Retina (tissue), 1 donor: ENCODE measurements at places on chromosomes 7 and 10.

DNA sequence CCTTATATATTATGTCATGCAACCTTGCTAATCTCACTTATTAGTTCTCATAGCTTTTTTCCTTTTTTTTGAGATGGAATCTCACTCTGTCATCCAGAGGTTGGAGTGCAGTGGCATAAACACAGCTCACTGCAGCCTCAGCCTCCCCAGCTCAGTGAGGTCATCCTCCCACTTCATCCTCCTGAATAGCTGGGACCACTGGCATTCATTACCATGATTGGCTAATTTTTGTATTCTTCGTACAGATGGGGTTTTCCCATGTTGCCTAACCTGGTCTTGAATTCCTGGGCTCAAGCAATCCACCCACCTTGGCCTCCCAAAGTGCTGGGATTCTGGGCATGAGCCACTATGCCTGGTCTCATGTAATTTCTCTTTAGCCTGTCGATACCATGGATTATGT is 89.1 kb upstream of the TRIM24 start:
- DNase-seq, result no peak

- no peak for DNase-seq
Measured at GRCh38 chr7:8491106-8491505, 57.7 kb downstream of the NXPH1 start.

DNA sequence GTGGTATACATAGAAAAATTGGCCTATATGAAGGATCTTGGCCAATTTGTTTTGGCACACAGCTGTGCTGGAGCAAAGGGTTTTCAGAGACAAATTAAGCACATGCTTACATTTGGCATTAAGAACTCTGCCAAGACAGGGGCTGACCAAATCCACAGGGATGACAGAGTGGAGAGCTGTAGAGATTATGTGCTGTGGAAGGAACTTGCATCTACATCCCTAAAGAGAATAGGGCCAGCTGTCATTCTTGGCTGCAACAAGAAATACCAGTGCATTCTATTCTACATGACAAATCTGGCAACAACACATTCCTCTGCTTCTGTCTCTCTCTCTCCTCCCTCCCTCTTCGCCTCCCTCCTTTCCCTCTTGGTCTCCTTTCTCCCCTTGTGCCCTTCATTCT is 75.6 kb downstream of the POM121L12 start:
- no peak for DNase-seq

DNA sequence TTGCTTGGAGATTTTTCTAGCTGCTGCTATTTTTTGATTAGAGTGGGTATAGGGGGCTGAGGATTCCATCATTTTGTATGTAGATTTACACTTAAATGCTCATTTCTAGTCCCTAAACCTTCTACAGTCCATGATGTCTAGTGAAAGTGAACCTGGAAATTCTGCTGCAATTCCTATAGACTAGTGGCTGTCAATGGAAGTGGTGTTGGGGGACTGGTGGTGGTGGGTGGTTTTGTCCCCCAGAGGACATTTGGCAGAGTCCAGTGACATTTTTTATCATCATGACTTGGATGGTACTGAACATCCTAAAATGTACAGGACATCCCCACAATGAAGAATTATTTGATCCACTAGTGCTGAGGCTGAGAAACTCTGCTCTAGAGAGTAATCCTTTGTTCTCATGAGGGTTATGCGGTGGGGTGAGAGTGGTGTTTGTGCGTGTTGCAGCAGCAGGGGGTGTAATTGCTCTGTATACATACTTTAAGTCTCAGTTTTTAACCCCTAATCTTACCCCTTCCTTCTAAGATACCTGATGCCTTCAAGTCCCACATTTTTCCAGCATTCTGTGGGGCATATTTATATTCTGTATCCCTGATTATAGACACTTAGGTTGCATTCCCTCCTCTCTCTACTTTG is 35.0 kb downstream of the KIF11 start:
- DNase-seq, result no peak

DNA sequence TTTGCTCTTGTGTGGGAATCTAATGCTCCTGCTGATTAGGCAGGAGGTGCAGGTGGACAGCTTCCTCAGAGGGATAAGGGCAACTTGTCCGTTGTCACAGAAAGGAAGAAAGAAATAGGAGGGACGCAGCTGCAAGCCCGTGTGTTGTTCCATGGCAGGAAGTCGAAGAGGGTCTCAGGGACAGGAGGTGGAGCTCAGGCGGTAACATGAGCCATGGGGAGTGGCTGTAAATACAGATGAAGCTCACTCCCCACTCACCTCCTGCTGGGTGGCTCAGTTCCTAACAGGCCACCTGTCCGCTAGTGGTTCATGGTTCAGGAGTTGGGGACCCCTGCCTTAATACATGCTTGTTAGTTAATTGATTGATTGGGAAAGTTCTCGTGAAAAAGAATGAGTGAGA is 101.7 kb upstream of the SFMBT2 start:
- no peak for DNase-seq

GRCh38 chr7:22394739-22395138 is 37.8 kb upstream of the RAPGEF5 start:
- no peak for DNase-seq

- no peak for DNase-seq
Measured at GRCh38 chr7:27117887-27118491, 12.6 kb downstream of the HOXA4 start.

GRCh38 chr7:3518546-3518945 is 217.5 kb downstream of the SDK1 start:
- DNase-seq, result no peak

DNA sequence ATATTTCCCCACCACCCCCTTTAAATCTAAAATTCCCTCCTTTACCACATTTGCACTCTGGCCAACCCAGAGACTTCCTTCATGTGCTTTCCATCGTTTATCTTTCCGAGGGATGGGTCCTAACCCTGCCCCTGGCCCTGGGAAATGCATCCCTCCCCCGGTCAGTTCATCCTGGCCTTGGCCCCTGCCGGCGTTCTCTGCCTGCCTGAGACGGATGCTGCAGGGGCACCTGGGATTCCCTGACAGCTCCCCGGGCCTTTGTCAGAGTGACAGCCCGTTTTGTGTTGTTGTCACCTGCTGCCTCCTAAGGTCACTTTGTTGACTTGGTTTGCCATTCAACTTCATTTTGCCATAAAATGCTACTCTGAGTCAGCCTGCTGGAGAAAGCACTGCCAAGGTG is 34.8 kb upstream of the PITRM1 start:
- no peak for DNase-seq

- DNase-seq, result no peak
Measured at GRCh38 chr7:17095931-17096330, 202.5 kb upstream of the AHR start.

DNA sequence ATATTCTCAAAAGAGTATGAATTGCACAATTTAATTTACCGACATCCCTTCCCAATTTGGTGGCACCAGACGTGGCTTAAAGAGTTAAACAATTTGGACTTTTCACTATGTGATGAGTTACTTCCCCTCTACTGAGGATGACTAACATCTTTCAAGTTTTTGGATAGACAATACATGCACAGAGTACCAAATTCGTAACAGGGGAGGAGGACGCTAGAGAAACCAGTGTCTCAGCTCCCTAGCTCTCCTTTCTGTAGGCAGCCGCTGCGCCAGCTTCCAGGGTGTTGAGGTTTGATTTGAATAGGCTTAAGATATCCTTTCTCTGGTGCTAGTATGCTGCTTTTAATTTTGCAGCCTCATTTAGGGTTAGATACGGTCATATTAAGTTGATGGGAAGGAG is 69.2 kb downstream of the GNA12 start:
- DNase-seq, result no peak

- no peak for DNase-seq
Measured at GRCh38 chr7:155791214-155791737, 21.0 kb downstream of the SHH start.

DNA sequence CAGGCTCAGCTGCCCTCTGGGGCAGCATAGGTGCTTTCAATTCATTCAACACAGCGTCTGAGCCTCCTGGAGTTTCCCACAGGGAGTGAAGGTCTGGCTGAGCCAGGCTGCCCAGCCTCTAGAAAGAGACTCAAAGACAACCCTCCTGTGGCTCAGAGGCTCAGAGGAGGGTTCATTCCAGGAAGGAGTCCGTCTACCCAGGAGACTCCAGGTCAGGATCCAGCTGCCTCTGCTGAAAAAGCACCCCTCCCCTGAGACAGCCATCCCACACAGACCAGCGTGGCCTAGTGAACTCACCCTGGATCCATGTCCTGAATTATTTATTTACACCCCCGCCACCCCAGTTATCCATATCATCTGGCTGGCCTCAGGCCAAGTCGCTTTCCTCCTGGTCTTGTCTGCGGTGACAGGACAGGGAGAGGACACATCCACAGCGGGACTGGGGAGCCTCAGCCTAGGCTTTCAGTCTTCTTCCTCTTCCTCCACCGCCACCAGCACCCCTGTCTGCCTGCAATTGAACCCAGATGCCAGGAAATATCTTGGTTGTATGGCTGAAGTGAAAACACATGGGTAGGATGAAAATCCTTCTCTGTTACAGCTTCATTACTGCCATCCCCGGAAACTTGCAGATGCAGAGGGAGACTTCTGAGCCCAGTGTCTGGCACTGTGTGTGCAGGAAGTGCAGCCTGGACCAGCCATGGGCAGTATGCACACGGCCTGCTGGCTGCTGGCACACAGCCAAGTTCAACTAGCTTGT is 44.0 kb upstream of the COL13A1 start:
- peak; percentile 56 for DNase-seq

GRCh38 chr7:116955340-116955739 is 2.0 kb downstream of the ST7 start:
- no peak for DNase-seq

DNA sequence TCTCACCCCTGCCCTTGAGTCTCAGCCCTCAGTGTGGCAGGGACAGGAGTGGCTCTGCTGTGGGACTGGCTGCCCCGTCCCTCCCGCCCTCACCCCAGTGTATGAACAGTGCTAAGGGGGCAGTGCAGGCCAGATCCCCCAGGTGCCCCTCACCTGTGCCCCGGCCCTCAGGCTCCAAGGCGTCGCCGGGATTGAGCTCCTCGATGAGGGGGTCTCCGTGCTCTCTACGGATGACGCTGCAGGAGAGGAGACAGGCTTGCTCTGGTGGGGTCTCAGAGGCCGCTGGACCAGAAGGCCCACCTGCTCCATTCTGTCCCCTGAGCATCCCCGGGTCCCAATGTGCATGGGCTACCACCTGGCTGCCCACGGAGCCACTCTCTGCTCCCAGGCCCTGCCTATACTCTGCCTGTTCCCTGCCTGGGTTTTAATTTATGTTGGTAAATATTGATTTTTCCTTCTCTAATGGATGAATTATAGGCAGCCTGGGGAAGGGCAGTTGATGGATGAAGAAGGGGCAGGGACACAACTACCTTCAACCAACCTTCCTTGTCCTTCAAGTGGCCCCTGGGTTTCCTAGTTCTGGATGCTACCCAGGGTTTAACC is 47.2 kb downstream of the GOLGA7B start:
- no peak for DNase-seq

DNA sequence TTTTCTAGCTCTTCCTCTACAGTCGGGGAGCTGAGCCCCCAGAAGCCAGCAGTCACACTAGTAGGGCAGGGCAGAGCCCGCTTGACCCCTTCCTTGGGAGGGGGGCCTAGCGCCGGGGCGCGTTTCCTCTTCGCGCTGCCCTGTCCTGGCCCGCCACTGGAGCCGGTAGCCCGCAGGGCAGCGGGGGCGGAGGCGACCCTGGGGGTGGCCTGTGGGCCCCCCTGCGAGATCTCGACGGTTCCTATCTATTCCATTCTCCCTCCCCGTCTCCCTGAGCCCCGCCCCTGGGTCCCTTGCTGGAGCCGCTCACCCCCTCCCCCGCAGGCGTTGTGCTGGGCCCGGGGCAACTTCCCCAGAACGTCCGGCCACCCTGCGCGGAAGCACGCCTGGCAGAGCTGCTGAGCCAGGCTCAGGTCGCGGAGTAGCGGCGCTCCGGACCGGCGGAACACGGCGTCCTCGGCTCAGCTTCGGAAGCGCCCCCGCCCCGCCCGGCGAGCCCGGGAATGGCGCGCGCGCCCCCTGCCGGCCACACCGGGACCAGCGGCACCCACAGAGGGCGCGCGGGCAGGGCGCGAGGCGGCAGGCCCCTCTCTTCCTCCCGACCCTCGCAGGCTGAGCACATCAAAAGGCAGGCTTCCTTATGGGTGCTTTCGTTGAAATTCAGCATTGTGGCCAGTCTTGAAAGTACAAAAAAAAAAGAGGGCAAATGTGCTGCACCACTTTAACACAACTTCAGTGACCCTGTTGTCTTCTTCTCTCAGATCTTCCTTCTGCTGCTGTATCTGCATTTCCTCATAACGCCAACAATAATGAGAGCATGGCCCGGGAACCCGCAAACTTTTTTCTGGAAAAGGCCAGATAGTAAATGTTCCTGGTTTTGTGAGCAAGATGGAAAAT is 327.6 kb downstream of the TNS3 start:
- DNase-seq, result peak; percentile 89

DNA sequence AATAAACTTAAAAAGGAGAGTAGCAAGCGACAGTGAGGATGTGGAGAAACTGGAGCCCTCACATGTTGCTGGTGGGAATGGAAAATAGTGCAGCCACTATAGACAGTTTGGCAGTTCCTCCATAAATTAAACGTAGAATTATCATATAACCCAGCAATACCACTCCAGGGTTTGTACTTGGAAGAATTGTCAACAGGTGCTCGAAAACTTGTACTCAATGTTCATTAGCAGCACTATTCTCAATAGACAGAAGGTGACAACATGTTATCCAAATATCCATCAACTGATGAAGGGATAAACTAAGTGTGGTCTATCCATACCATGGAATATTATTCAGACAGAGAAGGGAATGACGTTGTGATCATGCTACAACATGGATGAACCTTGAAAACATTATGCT is 71.9 kb downstream of the GALNT11 start:
- no peak for DNase-seq

GRCh38 chr7:68458010-68458908 is 1140.0 kb upstream of the AUTS2 start:
- DNase-seq, result no peak

GRCh38 chr10:72334196-72334824 is 20.4 kb downstream of the DNAJB12 start:
- peak; percentile 90 for DNase-seq

- DNase-seq, result no peak
Measured at GRCh38 chr7:79876848-79877252, 257.8 kb upstream of the GNAI1 start.

GRCh38 chr7:27163288-27164044 is 1.9 kb downstream of the HOXA9 start:
- no peak for DNase-seq

GRCh38 chr10:42781893-42782445 is 626 bp upstream of the BMS1 start:
- no peak for DNase-seq
